ENCODE measurements at places on chromosomes 4 and X.
A peak's percentile ranks its signal among the peaks of the same experiment; 100 is the strongest.

DNA sequence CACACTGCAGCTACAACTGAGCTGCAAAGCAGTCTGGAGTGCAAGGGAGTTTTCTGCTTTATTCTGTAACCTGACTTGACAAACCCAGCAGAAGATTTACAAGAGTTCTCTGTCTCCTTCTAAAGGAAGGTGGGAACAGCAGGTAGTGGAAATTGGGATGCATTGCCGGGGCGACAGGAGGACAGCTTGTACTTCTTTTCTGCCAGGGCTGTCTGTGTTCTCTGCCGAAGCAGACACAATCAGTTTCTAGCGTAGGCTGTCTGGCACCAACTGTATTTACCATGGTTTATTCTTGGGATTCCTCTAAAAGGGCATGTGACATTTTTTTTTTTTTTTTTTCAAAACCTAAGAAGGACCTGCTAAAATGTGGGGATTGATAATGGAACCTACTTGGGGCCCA lies 190.8 kb upstream of the GK2 start:
- no peak overlapping the region for H3K4me3 ChIP-seq
- no peak for DNase-seq
- no peaks in the 10 kb centered on the region for H3K27me3 ChIP-seq
- no peaks in the 10 kb centered on the region for H3K36me3 ChIP-seq

DNA sequence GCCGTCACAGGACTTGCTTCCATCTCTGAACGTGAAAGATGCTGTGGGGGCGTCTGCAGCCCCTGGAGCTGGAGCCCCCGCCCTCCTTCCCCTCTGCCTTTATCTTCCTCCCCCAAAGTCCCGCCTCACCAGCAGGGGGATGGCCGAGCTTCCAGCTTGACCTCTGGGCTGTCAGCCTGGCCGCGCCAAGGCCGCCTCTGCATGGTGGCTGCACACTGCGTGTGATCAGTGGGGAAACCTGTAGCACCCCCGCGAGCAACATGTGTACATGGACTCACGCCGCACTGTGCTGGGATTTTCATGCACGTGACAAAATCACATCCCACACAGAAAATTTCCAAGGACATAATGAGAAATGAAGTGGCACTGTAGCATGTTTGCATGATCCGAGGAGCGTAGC lies 26.5 kb upstream of the PSAPL1 start:
- no peaks in the 10 kb centered on the region for H3K27me3 ChIP-seq
- no peaks in the 10 kb centered on the region for H3K36me3 ChIP-seq
- H3K4me1 ChIP-seq: no peaks in the 10 kb centered on the region
- no peak for DNase-seq

DNA sequence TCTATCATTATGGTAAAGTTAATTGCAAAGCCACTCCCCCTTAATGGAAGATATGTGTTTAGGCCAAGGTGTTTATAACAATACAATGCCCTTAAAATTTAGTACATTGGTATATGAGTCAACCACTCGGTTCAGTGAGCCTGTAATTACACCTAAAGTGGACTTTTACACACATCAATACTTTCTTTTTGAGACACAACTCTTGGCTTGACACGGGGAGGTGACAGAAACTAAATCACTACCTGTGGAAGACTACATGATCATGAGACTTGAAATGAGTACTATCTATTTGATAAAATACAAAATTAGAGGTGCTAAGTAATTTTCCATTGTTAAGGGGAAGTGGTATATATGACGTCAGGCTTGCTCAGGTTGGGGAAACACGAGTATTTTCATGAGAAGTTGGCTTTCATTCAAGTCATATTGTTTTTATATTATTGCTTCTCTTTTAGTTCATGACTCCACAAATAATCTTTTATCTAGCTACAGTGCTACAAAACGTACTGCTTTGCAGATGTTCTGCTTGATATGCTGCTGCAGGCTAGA lies 918.3 kb downstream of the ARAP2 start:
- DNase-seq: no peak
- no peaks in the 10 kb centered on the region for H3K36me3 ChIP-seq
- no peaks in the 10 kb centered on the region for H3K27me3 ChIP-seq

DNA sequence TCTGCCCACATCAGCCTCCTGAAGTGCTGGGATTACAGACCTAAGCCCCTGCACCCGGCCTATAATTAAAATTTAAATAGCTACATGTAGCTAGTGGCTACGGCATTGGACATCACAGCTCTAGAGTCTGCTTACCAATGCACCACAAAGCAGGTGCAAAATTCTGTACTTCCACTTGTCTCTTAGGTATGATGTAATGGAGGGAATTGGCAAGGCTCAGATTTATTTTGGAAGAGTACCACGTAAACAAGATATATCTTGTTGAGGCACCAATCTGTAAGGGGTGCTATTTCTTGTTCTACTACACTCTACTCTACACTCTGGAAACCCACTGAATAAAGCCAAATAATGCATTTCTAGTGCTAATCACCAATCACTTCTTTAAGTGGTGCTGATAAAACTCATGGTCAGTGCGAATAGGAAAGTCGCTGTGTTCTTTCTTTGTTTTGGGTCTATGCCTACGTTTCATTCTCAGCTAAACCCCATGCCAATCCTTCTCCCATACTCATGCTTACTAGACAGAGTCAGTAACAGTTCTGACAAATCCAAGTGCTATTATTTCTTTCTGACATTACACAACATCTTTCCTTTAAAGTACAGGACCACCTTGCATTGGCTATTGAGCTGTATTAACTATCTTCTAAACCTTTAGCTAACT lies 92.3 kb downstream of the GC start:
- H3K27me3 ChIP-seq: no peaks in the 10 kb centered on the region
- H3K27ac ChIP-seq: no peak overlapping the region
- H3K4me3 ChIP-seq: no peak overlapping the region
- no peaks in the 10 kb centered on the region for H3K36me3 ChIP-seq
- no peaks in the 10 kb centered on the region for H3K4me1 ChIP-seq
- no peak for DNase-seq

DNA sequence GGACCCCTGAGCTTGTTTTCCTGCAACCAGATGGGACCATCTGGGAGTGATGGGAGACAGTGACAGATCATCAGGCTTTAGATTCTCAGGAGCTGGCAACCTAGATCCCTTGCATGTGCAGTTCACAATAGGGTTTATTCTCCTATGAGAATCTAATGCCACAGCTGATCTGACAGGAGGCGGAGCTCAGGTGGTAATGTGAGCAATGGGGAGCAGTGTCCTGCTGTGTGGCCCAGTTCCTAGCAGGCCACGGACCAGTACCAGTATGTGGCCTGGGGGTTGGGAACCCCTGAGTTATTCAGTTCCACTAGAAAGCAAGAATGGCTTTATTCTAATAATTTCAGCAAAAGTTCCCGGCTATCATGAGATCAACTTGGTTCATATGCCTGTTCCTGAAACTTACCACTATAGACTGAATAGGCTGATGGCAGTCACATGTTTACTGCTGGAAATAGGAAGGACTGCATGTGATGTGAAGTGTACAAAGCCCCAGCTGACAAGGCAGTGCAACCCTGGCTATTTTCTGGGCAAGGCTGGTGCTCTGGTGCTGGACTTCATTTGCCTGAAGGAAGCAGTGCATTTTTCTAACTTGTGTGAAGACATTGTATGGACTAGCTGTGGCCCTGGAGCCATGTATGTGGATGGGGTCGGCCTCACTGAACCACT lies 107.2 kb downstream of the SPRY1 start:
- H3K4me3 ChIP-seq: no peak overlapping the region
- H3K4me1 ChIP-seq: peaks cover 2% of the 10 kb centered on the region
- no peaks in the 10 kb centered on the region for H3K27me3 ChIP-seq
- DNase-seq: no peak

DNA sequence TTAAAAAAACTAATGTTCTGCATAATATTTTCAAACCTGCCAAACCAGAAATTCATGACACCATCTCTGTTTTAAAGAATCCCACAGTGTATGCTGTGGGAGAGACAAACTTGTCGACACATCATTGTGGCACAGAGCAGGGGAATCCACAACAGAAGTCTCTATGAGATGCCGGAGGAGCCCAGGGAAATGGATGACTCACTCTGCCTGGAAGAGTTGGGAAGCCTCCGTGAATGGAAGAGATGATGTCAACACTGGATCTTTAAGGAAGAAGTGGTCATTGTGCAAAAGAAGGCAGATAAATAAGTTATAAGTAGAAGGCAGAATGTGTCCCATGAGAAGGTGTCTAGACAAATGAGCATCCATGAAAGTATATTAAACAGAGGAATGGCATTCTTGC lies 595.1 kb downstream of the RAB28 start:
- H3K36me3 ChIP-seq: no peaks in the 10 kb centered on the region
- no peak for DNase-seq
- H3K4me3 ChIP-seq: no peak overlapping the region
- no peak overlapping the region for H3K27ac ChIP-seq
- no peaks in the 10 kb centered on the region for H3K27me3 ChIP-seq

GRCh38 chrX:31178064-31178768 lies 106.4 kb upstream of the FTHL17 start:
- H3K4me3 ChIP-seq: no peak overlapping the region
- no peaks in the 10 kb centered on the region for H3K27me3 ChIP-seq
- H3K4me1 ChIP-seq: no peaks in the 10 kb centered on the region
- no peak overlapping the region for H3K27ac ChIP-seq
- no peaks in the 10 kb centered on the region for H3K36me3 ChIP-seq
- DNase-seq: no peak

DNA sequence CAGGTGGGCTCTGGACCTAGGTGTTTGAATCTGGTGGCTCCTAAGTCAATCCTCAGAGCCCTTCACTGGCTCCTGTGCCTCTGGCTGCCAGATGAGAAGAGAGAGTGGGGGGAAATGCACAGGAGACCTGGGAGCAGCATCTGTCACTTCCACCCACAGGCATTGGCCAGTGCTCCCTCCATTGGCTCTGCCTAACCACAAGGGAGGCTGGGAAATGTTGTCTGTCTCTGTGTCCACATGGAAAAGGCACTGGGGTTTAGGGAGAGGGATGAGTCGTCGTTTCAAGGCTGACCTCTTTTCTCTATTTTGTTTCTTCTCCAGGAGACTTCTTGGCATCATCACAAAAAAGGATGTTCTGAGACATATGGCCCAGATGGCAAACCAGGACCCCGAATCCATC lies 76.4 kb downstream of the CLCN4 start:
- H3K4me3 ChIP-seq: no peak overlapping the region
- H3K36me3 ChIP-seq: no peaks in the 10 kb centered on the region
- no peaks in the 10 kb centered on the region for H3K4me1 ChIP-seq
- no peak overlapping the region for H3K27ac ChIP-seq
- no peaks in the 10 kb centered on the region for H3K27me3 ChIP-seq

DNA sequence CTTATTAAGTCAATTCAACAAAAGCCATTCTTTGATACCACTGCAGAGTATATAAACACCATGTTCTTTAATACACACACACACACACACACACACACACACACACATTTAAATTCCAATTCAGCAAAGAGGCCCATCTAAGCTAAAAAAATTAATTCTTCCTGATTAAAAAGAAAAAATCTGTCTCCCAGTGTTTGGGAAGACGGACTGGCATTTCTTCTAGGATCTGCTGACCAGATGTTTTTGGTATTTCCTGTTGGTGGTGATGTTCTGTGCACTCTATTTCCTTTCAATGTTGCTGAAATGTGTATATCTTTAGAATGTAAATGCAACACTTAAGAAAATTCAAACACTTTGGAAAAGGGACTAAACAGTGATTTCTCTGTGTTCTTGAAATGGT lies 243.8 kb downstream of the THOC2 start:
- no peak for DNase-seq
- H3K4me3 ChIP-seq: no peak overlapping the region
- H3K36me3 ChIP-seq: no peaks in the 10 kb centered on the region
- H3K27me3 ChIP-seq: no peaks in the 10 kb centered on the region
- no peaks in the 10 kb centered on the region for H3K4me1 ChIP-seq

- no peak for DNase-seq
- H3K4me1 ChIP-seq: no peaks in the 10 kb centered on the region
- no peaks in the 10 kb centered on the region for H3K36me3 ChIP-seq
- H3K4me3 ChIP-seq: no peak overlapping the region
- H3K27me3 ChIP-seq: no peaks in the 10 kb centered on the region
- no peak overlapping the region for H3K27ac ChIP-seq
Observed at GRCh38 chr4:151238477-151238876, 38.5 kb upstream of the PRSS48 start.

DNA sequence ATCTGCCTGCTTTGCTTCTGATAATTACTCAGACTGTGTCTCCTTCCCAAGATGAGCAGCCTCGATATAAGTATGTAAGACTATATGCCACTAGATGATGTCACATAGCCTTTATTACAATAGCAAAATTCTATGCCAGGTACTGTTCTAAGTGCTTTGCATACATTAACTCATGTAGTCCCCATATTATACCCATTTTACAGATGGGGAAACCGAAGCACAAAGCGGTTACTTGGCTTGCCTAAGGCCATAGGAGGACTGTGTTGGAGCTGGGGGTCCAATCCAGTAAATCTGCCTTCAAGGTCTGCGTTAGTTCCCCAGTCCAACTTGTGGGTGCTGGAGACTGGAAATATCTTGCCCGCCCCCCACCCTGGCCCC lies 826 bp upstream of the SCML1 start:
- H3K4me1 ChIP-seq: no peaks in the 10 kb centered on the region
- DNase-seq: no peak
- peak overlapping the region; percentile 51 for H3K4me3 ChIP-seq
- H3K27ac ChIP-seq: peak overlapping the region; percentile 86
- no peaks in the 10 kb centered on the region for H3K27me3 ChIP-seq

- DNase-seq: no peak
- H3K36me3 ChIP-seq: peaks cover 20% of the 10 kb centered on the region
- no peak overlapping the region for H3K27ac ChIP-seq
- no peak overlapping the region for H3K4me3 ChIP-seq
Observed at GRCh38 chr4:87458913-87459312, 36.5 kb downstream of the NUDT9 start.

GRCh38 chr4:99664716-99665115 lies 7.1 kb upstream of the C4orf54 start:
- no peaks in the 10 kb centered on the region for H3K27me3 ChIP-seq
- no peak overlapping the region for H3K4me3 ChIP-seq

DNA sequence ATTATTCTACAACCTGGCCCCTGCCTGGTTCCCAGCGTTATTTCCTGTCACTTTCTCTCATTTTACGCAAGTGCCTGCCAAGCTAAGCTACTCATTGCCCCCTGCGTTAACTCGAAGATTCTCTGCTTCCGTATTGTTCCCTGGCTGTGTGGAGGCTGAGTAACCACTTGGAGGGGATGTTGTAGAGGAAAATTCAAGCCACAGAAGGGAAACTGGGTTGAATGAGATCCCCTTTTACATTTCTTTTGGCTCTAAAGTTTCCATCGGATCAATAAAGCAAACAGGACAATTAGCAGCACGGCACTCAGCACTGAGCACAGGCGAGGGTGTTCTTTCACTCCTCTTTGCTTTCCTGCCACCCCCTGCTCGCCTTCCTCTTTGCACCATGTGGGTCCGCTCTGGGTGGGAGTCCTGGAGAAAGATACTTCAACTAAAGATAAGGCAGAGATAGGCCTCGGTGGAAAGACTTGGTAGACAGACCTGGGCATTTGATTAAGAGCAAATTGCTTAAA lies 4.2 kb upstream of the TMSB4X start:
- peaks cover 13% of the 10 kb centered on the region for H3K4me1 ChIP-seq
- H3K27ac ChIP-seq: peak overlapping the region; percentile 78
- no peaks in the 10 kb centered on the region for H3K27me3 ChIP-seq
- DNase-seq: peak; percentile 47

- H3K36me3 ChIP-seq: no peaks in the 10 kb centered on the region
- DNase-seq: no peak
- no peak overlapping the region for H3K4me3 ChIP-seq
- H3K4me1 ChIP-seq: no peaks in the 10 kb centered on the region
Observed at GRCh38 chr4:85370400-85371032, 104.4 kb upstream of the ARHGAP24 start.

All from effector memory CD4-positive, alpha-beta T cell (primary cell).